ENCODE measurements at places on chromosomes 5 and 9. TPM values are rescaled to one million over a fixed set of nuclear protein-coding genes. Genes with fewer than 3 reads are reported as not detected.

Gene DAPK1
- 23.8 TPM for total RNA-seq

Gene GMCL2
- total RNA-seq: not detected

Gene COL15A1
- total RNA-seq: 164 TPM

Gene GABRA1
- not detected for total RNA-seq
